ENCODE measurements at places on chromosomes 6 and 20.
A peak's percentile ranks its signal among the peaks of the same experiment; 100 is the strongest.

- DNase-seq, result no peak
Measured at GRCh38 chr6:41607736-41608135, 30.5 kb upstream of the MDFI start.

GRCh38 chr6:86128130-86128814 lies 485.6 kb upstream of the SYNCRIP start:
- no peak for DNase-seq

DNA sequence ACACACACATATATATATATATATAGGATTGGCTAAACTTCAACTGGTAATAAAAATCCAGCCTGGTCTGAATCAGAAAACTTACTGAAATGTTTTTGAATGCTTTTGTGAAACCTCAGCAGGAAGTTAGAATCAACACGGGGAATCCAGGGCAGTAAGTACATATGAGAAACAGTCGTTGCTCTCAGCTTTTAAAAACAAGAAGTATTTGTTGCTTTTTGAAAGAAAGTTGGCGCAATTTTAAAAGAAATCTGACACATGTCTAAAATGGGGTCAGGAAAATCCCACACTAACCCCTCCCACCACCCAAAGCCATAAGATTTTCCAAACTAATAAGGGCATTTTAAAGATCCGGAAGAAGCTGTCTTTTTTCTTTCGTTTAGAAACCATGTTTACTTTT lies 11.5 kb upstream of the CCDC170 start:
- DNase-seq, result no peak

DNA sequence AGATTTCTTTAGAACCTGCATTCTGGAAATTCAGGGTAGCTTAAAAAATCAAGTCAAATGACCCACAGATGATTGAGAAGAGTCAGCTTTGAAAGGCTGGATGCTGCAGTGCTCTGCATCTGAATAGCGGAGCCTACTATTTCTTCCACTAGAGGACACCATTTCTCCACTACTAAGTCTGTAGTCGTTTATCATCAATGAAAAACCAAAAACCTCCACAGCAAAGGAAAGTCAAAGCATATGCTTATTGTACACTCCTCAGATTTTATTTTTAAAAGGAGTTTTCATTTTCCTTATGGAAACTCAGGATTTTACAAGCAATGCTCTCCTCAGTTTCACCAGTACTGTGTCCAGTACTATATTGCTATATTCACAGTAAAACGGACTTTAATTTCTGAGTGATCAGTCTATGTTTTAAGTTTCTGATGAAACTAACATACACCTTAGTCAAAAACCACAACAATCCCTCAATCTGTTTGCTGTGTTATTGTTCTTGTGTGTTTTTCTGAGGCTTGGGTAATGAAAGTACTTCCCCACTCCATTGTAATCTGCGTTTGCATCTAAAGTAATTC lies 50.5 kb upstream of the ENPP5 start:
- peak; percentile 51 for DNase-seq

DNA sequence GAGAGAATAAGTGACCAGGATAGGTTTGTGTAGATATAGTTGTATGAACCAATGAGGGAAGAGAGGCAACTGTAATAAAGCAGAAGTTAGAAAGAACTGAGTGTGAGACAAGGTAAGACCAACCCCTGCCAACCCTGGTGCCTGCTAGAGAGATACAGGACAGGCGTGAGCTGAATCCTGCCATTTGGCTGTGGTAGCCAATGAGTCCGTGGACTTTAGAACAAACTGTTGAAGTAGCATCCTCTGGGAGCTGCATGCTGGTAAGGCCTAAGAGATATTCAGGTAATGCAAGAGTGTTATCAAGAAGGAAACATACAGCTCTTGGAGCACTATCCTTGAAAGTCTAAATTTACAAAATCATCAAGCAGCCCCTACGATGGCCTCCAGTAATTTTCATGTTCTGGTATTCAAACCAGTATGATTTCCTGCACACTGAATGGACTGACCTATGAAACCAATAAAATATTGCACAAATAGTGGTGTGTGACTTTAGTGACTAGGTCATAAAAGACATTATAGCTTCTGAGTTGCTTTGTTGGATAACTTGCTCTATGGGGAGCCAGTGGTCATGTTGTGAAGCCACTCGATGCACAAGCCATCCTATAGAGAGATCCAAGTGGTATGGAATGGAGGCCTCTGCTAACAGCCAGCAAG lies 24.0 kb downstream of the BTBD3 start:
- no peak for DNase-seq

DNA sequence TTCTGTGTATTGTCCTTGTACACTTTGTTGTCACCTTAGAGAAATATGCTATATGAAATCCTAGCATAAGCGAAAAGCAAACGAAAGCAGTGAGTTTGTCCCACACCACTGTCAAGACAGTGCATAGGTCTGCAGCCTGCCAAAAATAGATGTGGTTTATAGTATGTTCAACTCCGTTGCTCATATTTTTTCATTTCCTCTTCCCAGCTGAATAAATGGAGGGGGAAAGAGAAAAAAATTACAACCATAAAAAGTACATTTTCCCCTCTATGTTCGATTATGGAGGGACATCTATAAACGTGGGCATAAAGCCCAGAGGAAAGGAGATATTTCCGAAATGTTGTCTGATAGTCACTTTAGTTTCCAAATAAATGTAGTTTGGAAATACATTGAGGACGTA lies 25.8 kb downstream of the PRL start:
- no peak for DNase-seq

GRCh38 chr6:112036088-112036637 lies 17.7 kb upstream of the CCN6 start:
- no peak for DNase-seq

GRCh38 chr6:37155394-37156312 lies 14.3 kb upstream of the PIM1 start:
- no peak for DNase-seq

- DNase-seq, result no peak
Measured at GRCh38 chr6:113143206-113143605, 713.9 kb upstream of the MARCKS start.

DNA sequence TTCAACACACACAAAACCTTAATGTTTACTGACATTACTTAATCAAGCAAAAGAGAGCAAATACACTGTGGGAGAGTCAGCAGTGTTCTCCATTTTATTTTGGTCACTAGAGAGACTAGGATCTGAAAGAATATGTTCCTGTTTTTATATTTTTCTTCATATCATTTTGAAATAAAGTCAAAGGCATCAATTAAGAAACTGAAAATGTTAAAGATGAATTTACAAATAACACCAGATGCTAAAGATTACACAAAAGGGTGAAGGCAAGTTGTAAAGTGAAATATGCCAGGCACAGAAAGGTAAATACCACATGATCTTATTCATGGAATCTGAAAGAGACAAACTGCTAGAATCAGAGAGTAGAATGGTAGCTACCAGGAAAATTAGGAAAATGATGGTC lies 60.3 kb upstream of the FABP7 start:
- DNase-seq, result peak; percentile 81

DNA sequence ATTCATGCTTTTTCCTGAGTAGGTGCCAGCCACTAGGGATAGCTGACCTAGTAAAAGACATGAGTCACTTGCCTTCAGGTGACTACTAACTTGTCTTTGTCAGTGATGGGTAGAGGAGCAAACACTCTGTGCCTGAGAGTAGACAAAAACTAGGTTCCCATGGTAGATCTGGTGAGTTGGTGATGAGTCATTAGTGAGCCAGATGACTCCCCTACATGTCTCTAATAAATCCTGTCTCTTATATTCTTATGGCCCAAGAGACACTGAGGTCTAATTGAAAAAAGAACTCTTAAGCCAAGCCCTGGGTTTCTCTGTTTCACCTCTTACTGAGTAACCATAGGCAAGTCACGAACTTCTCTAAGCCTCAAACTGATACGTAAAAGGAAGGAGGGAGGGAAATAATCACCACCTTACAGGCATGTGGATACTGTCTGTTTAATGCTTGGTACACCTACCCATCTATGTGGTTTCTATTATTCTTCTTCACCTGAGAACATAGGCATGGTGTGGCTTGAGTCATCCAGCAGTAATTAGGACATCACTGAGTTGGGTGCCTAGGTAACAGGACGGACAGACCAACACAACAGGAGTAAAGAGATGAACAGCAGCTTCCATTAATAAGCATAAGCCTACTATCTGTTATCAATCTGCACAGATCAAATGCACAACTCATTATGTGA lies 20.3 kb downstream of the TTPAL start:
- DNase-seq, result no peak

DNA sequence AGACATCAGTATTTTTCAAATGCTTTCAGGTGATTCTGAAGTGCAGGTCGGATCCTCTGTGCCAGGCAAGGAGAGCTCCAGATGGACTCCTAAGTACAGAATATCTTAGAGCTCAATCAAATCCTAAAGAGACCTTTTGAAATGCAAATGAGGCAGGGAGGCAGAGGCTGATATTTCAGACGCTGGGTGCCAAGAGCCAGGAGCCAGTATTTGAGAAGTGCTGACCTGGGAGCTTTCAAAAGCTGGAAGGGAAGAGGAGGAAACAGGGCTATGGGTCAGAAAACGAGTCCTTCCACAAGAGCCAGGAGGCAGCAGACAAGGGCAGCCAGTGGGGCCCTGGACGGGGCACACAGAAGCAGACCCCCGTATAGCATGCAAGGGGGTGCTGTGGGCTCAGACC lies 46.1 kb upstream of the DSN1 start:
- no peak for DNase-seq

- DNase-seq, result no peak
Measured at GRCh38 chr6:51129043-51129442, 310.4 kb downstream of the TFAP2B start.

DNA sequence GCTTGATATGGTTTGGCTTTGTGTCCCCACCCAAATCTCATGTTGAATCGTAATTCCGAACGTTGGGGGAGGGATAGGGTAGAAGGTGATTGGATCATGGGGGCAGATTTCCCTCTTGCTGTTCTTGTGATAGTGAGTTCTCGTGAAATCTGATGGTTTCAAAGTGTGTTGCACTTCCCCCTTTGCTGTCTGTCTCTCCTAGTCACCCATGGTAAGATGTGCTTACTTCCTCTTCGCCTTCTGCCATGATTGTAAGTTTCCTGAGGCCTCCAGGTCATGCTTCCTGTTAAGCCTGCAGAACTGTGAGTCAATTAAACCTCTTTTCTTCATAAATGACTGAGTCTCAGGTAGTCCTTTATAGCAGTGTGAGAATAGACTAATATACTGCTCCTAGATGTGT lies 19.9 kb downstream of the PFDN4 start:
- no peak for DNase-seq

- DNase-seq, result no peak
Measured at GRCh38 chr20:59912609-59913008, 20.8 kb downstream of the SYCP2 start.

- DNase-seq, result no peak
Measured at GRCh38 chr6:15623276-15624116, 39.3 kb downstream of the DTNBP1 start.

DNA sequence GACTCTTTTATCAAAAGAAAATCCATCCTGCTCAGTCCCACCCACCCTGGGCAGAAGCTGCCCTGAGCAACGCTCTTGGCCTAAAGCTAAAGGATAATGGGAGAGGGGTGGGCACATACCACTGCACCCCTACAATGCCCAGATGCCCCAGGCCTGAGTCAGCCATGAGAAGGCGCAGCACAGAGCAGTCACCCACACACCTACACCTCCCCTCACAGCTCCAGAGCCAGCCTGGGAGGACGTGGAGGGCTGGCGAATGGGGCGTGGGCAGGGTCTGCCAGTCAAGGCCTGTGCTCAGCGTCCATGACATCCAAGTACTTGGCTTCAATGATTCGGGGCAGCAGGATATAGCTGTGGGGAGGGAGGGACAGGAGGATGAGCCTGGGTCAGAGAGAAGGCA lies 11.5 kb downstream of the SLC4A11 start:
- DNase-seq, result no peak

DNA sequence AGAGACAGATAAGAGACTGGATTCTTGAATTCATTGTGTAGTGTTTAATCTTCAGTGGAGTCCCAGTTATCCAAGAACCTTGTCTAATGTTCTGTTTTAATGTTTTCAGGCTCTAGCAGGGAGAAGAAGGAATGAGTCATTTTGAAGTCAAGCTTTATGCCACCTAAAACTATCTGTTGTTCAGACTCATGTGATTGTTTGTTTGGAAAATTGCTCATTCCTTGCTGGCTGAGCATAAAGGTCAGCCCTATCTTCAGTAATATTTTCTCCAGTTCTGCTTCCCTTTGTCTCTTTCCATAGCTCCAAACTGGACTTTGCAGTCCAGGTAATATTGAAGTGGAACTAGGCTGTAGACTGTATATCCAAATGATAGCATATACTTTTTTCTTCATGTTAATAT lies 34.2 kb downstream of the CLVS2 start:
- DNase-seq, result no peak

DNA sequence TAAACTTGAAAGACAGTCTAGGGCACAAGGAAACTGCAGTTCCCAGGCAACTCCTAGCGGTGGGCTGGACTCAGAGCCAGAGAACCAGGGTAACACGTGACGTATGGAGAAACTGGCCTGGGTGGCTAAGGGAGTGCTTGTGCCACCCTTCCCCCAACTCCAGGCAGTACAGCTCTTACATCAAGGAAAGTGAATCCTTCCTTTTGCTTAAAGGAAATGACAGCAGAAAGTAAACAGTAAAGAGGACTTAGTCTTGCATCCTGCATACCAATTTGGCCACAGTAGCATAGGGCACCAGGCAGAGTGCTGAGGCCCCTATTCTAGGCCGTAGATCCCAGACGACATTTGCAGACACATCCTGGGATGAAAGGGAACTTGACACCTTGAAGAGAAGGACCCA lies 322.8 kb downstream of the CD109 start:
- no peak for DNase-seq

DNA sequence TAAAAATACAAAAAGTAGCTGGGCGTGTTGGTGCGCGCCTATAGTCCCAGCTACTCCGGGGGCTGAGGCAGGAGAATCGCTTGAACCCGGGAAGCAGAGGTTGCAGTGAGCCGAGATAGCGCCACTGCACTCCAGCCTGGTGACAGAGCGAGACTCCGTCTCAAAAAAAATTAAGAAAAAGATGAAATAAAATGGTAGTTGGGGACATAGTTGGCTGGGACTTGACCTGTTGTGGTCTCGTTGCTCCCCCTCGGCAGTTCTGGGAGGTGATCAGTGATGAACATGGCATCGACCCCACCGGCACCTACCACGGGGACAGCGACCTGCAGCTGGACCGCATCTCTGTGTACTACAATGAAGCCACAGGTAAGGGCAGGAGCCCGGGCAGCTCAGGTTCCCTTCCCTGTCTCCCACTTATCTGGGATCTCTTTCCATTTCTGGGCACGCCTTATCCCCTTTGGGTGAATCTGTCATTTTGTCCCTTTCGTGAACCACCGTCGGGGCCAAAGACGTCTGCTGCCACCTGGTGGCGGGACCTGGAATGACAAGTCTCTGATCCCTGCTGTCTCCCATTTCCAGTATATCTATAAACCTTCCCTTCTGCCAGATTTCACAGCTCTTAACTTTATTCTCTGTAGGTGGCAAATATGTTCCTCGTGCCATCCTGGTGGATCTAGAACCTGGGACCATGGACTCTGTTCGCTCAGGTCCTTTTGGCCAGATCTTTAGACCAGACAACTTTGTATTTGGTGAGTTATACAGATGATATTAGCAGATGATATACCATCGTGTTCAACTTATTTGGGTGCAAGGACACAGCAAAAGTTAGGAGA lies 2.3 kb downstream of the TUBB start:
- DNase-seq, result peak; percentile 73
